ENCODE measurements at places on chromosomes 5 and 9.

- DNase-seq, result no peak
These were observed 278.0 kb downstream of the CETN3 start for GRCh38 chr5:90131383-90132133.

GRCh38 chr5:97162045-97162444 lies 19.6 kb upstream of the LIX1 start:
- peak; percentile 12 for DNase-seq

DNA sequence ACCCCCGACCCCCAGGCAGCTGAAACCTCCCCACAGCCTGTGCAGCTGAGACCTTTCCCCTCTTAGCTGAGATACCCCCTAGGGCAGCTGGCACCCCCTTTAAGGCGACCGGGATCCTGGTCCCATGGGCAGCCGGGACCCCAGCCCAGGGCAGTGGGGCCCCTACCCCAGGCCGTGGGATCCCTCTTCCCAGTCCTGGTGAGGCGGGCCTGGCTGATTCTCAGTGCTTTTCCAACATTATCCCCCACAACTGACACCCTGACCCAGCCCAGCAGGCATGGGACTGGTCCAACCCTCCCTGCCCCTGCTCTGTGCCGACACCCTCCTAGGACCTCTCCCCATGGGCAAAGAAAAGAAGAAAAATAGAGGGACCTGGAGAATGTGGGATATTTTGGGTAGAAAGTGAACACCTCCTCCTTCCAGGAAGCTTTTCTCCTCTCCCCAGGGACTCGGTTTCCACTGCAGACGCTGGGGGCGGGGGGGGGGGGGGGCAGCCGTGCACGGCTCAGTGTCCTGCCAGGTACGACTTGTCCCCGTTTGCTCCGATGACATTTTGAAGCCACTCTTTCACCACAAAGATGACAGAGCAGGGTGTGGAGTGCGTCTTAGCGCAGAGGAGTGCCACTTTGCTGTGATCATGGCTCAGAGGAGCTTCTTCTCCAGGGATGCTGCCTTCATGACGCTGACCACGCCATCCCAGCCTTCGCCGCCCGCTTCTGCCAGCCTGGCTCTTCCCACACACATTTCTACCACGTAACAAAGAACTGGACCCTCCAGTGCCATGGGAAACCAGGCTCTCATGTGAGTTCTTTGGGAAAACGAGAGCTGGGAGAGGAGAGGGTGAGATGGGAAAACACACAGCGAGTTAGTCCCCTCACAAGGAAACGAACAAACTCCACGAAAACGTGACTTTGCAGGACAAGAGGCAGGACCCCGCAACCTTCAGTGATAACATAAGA lies 47.5 kb downstream of the MRPL36 start:
- DNase-seq, result no peak

DNA sequence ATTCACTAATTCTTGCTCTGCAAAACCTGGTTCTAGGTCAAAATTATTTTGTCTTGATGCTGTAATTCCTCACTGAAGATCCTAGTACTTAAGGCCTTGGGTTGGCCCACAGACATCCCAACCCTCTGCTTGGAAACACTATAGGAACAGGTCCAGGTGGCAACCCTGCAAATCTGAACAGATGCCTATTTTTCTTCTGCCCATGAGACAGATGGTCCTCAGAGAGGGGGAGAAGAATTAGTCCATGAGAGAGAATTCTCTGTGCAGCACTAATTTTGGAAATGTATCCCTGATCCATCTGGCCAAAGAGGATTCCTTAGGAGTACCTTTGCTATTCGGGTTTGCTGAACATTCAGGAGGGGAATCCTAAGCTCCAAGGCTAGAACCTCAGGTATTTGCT lies 156.3 kb downstream of the ELAVL2 start:
- no peak for DNase-seq
